ENCODE measurements at places on chromosomes 6 and 20.

- no peak for DNase-seq
Measured at GRCh38 chr20:47021850-47022249, 127.2 kb downstream of the EYA2 start.

DNA sequence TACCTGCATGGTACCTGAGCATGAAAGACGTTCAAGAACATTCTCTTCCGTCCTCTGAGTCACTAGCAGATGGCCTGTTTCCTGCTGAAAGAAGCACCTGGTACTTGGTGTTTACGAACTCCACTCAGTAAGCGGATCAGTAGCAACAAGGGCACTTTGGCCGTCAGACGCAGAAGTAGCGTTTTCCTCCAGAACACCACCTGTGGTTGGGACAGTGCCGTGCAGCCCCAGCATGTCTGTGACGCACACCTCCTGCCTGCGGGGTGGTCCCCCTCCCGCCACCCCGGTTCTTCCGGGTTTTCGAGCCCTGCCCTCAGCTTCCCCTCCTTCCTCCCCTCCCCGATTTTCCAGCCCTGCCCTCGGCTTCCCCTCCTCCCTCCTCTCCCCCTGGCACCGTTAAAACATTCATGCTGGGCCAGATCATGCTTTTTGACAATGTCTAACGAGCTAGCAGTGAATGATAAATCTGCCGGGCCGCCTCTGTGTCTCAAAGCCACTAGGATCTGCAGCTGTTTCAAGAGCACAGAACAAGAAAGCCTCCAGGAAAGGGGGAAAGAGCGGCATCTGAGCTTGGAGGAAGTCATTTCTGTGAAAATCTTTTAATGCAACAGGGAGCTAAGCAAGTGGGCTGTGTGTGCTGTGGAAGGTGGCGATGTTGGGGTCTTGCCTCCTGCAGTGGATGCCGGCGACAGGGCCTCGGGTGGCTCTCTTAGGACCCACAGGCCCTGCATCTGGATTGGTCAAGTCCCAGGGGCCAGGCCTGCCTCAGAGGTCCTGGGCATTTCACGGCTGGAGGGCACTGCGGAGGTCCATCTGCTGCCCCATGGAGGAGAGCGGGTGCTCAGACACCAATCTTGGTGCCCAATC, 207.9 kb downstream of the ERMARD start:
- no peak for DNase-seq

- no peak for DNase-seq
Measured at GRCh38 chr6:71476872-71477271, 188.3 kb downstream of the OGFRL1 start.

DNA sequence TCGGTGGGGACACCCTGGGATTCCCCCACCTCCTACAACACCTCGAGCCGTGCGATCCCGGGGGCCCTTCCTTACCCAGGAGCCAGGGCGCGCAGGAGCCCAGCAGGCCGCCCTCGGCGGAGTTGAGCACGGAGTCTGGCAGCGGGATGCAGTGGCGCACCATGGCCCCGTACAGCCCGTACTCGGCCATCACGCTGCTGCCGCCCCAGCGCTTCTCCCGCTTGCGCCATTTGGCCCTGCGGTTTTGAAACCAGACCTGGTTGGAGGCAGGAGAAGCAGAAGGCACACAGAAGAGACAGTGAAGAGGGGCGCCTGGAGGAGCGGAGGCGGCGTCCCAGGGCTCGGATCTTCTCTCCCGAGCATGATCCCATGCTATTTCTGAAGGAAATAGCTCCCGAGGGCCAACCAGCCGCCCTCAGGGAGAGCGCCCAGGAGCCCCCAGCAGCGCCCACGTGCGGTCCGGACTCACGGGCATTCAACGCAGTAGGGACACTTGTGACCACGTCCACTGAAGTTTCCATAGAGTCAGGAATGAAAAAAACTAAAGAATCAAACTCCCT, 4.3 kb downstream of the VSX1 start:
- DNase-seq: no peak

DNA sequence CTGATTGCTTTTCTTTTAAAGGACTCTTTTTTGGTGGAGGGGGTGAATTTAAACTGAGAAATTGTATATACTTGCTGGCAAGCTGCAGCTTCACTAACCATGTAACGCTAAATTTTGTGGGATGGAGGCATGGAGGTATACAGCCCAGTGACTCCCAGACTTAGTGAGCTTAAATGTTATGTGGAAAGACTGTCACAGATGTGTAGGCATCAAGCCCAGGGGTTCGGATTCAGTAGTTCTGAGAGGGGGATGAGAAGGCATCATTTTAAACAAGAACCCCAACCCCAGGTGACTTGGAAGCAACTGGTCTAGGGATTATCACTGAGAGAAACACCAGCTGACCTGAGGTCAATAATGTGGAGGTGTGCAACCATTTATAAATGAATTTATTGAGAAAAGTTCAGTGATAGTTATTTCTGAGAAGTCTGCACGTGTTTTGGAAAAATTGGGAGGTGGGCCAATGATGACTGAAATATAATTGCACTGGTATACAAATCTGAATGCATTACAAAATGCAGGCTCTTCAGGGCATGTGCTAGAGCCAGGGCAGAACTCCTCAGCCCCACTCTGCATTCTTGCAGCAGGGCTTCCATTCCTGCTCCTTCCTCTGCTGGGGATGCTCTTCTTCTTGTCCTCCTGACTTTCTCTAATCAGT, 26.9 kb downstream of the RFPL4B start:
- no peak for DNase-seq

DNA sequence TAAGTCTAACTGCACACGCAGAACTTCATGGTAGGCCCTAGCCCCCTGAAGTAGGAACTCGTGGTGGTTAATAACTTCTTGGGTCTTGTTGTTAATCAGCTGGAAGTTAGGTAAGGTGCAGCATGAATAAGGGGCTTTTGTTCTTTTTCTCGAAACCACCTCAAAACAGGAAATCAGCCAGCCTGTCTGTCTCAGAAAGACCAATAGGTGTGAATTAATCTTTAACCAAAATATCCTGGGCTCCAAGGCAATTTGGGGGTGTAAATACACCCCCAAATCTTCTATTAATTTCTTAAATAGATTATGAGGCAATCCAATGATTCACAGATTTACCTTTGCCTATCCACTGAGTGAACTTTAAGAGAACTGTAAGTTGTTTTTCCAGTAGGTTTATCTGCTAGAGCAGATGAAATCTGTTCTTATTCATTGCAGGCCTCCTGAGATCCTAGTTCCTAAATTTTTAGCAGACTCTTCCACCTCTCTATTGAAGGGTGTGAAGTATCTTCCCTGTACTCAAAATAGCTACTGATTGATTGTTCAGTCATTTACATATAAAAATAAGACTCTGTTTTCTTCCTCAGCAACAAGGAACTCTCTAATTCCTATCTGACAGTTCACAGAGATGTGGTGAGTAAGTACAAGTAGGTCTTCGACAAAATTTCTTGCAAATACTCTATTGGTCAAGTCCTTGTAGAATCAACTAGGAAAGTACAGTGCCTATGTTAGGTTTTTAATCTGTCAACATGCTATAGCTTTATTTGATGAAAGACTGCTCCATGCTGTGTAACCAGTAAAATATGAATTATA, 427.1 kb upstream of the NOX3 start:
- no peak for DNase-seq

DNA sequence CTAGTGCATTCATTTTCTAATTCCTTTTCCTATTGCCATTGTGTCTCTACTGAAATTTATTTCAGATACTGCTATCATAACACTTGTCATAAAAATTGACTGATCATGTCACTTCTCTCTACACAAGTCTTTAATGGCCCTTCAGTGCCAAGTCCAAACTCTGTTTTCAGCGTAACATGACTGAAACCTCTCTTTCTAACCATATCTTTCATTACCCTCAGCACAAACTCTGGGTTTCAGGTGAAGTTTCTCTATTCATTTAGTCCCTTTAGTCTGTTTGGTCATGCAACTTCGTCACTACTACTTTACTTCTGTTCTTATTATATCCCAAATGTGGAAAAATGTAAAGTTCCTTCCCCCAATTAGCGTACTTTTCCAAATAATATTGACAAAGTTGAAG, 234.9 kb downstream of the OGFRL1 start:
- no peak for DNase-seq

GRCh38 chr6:43575105-43575771, 600 bp downstream of the XPO5 start:
- no peak for DNase-seq

GRCh38 chr20:19433371-19434350, 221.2 kb downstream of the SLC24A3 start:
- DNase-seq: no peak
